ENCODE measurements at places on chromosomes 12 and 14.

GRCh38 chr14:100469632-100470522 is 117.3 kb downstream of the BEGAIN start:
- DNase-seq: no peak

GRCh38 chr14:24705840-24706239 is 71.8 kb upstream of the GZMB start:
- no peak for DNase-seq

DNA sequence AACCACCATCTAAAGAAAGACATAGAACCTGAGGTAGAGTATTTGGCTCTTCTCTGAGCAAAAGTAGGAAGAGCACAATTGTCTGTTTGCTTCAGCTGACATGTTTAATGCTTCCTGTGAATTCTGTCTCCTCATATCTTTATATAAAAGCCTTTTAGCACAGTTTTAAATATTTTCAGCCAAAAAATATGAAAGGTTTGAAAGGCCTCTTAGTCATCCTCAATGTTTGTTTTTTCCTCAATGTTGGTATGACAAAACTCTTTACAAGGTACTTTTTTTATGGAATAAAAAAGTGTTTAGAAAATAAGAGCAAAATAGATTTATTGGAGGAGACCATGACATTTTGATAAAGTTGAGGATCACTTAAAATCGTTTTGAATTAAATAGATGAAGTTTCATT is 360.9 kb downstream of the NAV3 start:
- DNase-seq: no peak

DNA sequence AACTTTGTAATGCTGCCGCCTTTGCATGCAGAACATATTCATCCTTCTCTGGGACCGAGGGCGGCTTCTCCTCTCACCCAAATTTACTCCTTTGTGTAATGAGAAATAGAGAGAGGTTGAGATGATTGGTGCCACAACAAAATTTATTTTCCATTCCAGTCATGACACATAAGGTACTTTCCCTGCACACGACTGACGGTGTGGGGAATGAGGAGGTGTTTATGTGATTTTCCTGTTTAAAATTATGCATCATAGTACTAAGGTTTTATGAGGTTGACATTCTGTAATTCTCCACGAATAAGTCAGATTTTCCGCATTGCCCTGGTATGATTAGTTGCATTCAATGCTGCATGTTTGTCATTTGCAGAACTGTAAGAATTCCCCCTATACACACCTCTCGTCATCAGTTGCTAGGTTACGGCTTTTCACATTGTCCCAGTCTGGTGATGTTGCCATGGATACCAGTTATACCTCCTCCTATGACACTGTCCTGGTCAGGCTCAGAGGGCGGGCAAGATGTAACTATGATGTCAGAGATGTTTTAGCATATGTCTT is 23.1 kb downstream of the BICDL1 start:
- peak; percentile 53 for DNase-seq

DNA sequence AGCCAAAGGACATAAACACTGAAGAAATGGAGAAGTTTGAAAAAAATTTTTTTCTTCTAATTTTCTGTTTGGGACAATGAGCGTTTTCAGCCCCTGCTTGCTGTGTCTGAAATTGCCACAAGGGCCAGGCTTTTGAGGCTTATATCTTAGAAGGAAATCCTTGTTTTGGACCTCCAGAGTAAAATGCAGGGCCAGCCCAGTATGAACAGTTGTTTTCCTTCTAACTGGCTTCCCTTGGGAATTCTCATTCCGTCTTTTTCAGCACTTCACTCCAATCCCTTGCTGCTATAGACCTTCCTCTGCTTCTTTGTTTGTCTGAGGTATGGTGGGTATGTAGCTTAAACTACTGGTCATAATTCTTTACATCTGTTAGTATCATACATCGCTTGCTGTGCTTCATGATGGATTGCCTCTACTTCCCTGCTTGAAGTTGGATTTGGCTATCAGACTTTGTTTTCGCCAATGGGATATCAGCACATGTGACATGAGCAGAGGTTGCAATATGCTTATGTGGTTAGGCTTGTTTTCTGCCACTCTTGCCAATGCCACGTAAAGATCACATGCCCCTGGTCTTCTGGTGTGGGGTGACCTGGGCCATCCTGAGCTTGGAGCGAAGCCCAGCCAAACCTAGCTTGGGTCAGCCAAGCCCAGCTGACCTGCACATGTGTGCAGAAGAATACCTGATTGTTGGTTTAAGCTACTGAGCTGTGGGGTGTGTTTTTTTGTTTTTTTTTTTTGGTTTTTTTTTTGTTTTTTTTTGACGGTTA is 64.7 kb downstream of the AVPR1A start:
- no peak for DNase-seq

DNA sequence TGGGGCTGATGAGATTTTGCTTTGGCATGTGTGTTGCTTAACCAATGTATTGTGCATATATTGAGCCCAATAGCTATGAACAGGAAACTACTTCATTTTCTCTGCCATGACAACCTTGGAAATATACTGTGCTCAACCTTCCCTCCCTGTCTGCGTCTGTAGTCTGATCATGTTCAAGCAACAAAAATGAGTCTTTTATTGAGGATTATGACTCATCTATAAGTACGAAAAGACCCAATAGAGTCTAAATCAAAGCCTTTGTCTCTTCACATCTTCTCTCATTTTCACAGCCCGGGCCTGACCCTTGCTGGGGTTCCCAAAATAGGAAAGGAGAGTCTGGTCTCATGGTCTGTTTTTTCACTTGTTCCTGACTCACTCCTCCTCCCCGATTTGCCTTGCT is 158.2 kb downstream of the CAND1 start:
- no peak for DNase-seq

- peak; percentile 30 for DNase-seq
Measured at GRCh38 chr12:116708826-116709756, 28.8 kb downstream of the SPRING1 start.

DNA sequence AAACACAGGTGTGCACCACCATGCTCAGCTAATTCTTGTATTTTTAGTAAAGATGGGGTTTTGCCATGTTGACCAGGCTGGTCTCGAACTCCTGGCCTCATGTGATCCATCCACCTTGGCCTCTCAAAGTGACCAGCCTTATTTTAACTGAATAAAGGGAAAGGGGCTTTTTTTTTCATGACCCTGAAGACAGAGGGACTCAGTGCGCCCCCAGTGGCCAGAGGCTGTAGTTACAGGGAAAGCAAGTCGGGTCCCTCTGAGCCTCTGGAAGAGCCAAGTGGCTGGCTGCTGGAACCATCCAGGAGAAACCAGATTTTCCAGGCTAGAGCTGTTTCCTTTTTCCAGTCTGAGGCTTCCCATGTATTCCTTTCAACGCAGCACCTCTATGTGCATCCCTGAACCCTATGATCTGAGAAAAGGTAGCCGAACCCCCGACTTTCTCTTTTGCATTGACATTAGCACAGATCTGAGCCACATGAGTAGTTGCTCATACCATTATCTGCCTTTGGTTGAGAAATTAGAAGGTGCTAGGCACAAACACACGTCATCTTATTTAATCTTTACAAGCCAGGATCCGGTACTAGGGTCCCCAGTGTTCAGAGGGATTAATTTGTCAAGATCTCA is 342.7 kb downstream of the CACNA1C start:
- DNase-seq: peak; percentile 11

DNA sequence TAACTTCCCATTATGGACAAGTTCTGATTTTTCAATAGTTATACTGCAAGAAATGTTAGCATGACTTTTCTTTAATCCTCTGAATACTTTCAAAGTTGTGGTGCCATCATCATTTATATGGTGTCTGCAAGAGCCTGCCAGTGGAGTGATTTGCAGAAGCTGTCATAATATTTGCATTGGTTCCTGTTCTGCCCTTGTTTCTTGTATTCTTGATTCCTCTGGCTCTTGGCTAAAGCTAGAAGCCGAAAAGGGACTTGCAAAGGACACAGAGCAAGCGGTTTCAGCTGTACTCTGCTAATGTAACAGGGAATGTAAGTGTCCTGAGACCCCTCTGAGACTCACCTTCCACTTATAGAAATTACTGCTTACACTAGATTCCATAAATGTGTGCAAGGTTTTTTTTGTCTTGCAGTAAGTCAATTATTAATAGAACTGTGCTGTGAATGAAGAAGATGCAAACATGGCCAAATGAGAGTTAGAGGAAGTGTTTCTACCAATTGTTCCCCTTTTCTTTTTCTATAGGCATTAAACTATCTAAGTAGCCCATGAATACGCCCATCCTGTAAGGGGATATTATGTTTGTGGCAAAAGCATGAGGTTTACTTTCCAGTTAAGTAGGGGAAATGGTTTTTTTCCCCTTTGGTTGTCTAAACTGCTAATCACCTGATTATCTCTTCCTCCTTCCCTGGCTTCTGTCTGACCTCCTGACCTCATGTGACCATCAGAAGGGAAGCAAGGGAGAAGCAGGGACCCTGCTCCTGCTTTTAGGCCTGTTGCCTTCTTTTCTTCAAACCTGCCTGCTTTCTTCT is 5.3 kb downstream of the DYRK4 start:
- no peak for DNase-seq

Measured in stimulated activated CD4-positive, alpha-beta T cell treated with anti-CD3 and anti-CD28 coated beads, Interleukin-12 subunit alpha, Interleukin-12 subunit beta, amount 100 ng/mL, for 4 hours (primary cell).